Left kidney (tissue), 8 donors: ENCODE measurements at places on chromosomes 7 and 10.

DNA sequence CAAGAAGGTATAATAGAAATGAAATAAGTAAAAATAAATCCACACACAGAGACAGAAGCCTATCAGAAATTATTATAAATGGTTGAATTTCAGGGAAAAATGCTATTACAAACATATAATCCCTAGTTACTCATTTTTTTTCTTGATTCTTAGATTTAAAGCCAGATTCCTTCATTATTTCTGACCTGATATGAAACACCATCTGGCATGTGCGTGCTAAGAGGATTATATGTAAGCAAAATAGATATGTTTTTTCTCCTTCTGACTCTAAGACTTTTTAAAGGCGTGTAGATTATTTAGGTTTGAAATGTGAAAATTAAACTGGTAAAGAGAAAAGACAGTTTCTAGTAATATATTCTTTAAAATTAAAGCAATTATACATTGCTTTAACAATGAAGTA, 236.7 kb upstream of the ETV1 start:
- no peak for DNase-seq

DNA sequence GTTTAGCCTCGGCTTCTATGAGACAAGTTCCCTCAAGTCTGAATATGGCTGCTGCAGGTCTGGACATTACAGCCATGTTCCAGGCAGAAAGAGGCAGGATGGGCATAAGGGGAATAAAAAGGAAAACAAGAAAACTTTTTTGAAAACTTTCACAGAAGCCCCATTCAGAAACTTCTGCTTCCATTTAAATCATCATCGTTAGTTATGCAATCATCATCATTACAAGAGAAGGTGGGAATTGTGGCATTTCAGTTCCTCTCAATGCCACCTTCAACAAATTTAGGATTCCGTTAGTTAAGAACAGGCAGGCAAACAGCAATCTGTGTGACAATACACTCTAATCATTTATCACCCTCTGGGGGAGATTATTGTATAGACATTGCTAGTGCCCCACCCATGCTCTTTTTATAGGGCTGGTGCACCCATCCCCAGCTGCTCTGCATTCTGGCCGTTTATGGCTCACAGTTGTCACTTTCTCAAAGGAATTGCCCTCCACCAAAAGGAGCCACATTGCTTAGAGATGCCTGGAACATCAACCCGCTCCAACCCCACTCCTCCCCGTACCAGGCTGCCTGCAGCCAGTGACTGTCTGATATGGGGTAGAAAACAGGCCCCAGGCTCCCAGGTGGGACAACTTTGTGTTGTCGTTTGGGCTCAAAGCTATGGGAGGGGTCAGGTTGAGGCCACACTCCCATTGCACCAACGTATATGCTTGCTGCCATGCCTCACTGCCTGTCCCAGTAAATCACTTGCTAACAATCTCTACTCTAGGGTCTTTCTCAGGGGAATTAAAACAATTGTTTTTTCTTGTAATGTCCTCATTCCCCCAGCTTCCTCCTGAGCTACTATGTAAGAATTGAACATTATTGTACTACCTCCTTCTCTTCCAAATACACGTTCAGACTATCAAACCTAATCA, 24.2 kb downstream of the ITGB8 start:
- DNase-seq: no peak

- DNase-seq: peak; percentile 20
Observed at GRCh38 chr10:85548034-85548433, 818.6 kb downstream of the GRID1 start.

- no peak for DNase-seq
Observed at GRCh38 chr7:95534796-95535195, 49.1 kb downstream of the ASB4 start.

DNA sequence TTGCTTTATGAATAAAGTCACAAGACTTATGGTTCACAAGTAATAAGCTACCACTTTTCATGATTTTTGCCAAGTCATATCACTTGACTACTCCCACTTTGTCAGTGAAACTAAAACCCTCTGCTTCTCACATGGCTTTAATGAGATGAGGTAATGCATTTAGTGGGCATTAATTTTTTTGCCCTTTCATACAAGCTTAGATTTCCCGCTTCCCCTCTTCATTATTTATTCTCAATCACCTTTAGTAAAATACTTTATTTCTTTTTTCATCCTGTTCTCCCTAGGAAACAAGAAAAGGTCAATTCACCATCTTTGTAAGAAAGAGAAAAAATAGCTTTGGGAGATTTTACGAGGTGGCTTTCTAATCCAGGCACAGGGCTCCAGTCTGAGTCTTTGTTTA, 109.6 kb upstream of the STARD3NL start:
- no peak for DNase-seq

DNA sequence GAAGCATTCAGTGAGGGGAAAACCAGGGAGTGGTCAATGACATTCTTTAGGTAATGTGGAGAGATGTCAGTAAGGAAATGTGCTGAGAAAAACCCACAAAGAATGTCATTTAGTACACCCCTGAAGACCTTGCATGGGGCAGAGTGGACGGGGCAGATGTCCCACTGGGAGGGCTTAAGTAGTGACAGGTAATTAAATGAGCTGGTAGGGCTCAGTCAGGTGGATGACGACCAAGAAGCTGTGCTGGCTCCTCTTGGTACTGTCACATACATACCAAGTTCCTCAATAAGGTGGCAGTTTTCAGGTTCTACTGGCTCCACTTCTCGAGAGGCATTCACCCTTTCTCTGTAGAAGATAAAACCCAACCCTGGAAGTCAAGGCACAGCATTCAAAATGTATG, 1.8 kb downstream of the PON3 start:
- DNase-seq: no peak

DNA sequence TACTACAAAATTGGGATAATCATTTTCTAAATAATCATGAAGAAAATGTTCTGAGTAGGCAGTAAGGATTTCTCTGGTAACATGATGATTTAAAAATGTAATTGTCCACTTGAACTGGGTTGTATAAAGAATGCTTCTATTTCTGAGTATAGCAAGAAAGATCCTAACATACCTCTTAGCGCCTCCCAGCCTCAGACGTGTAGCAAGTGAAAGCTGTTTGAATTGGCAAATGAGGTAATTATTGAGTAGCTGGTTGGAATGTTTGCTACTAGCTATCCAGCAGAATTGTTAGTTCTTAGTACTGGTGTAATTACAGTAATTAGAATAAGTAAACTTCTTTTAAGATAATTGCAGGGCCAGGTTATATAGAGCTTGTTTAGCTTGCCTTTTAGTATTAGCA, 47.9 kb downstream of the SEPTIN7 start:
- no peak for DNase-seq

DNA sequence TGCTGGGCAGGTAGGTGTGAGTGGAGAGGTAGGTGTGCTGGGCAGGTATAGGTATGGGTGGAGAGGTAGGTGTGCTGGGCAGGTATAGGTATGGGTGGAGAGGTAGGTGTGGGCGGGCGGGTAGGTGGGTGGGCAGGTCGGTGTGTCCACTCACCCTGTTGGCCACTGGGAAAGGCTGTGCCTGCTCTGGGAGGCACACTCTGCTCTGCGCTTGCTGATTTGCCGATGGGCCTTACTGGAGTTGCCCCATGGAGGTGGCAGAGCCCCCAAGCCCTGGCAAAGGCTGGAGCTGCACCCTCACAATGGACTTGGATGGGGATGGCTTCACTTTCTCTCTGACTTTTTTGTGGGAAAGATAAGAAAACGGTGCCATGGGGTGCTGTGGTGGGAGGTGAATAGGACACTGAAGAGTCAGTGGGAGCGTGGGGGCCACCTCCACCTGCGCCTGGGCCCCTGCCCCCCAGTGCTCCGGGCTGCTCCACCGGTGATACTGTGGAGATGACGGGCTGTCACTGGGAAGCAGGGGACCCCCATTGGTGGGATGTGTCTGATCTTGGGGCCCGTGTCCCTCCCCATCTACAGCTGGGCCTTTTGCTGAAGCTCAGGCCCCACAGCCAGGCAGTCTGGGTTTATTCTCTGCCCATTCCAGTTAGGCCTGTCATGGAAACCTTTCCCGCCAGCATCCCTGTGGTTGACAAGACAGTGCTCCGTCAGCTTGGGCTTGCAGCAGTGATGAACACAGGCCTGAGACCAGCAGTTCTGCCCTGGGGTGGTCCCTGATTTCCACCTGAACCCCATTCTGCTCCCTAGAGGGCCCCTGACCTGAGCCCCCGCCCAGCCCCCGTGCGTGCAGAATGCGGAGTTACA, 75.0 kb downstream of the NKX6-2 start:
- DNase-seq: no peak

- DNase-seq: no peak
Observed at GRCh38 chr7:18753972-18754610, 258.5 kb downstream of the HDAC9 start.

DNA sequence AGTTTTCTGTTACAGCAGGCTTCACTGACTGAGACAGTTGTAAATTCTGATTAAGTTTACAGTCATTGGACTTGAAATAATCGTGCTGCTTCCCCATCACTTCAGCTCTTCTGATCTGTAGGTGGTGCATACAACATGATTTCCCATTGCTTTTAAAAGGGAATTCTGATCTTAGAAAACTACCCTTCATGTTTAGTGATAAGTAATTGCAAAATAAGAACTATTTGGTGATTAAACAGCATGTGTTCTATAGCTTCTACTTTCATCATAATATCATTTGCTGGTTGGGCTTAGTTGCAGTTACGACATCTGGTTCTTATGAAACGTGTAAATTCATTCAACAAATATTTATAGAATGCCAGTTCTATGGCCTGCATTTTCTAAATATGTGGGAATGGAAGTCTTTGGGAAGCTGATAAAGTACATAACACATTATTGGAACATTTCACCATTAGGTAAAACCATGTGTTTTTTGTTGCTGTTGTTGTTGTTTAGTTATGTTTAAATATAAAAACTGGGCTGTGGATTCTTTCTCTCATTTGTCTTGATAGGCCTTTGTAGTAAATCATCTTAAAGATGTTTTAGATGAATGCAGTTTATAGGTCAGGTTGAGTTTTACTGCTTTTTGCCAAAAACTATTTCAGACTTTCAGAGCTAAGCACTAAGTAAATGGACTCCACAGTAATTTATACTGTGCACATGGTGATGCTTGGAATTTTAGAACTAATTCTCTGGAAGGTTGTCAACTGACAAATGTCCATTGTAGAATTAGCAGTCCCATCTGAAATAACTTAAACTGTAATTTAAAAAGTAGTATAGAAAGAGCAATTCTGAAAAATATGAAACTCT, 13.1 kb downstream of the GNAI1 start:
- peak; percentile 40 for DNase-seq

GRCh38 chr7:21544715-21545114, 1.9 kb downstream of the DNAH11 start:
- DNase-seq: peak; percentile 8

- DNase-seq: no peak
Observed at GRCh38 chr10:25465582-25466372, 291.0 kb downstream of the GPR158 start.

GRCh38 chr7:157278791-157279724, 57.7 kb upstream of the DNAJB6 start:
- no peak for DNase-seq

- no peak for DNase-seq
Observed at GRCh38 chr10:14416308-14416700, 85.6 kb upstream of the FRMD4A start.

DNA sequence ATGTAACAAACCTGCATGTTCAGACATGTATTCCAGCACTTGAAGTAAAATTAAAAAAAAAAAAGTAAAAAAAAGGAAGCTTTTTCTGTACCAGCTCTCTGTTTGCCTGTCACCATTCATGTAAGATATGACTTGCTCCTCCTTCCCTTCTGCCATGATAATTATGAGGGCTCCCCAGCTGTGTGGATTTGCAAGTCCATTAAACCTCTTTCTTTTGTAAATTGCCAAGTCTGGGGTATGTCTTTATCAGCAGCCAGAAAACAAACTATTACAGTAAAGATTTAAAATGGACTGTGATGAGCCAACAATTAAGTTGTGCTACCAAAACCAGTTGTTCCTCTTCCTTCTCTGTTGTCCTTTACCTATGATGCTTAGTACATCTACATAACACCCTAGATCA, 619.6 kb downstream of the ARL4A start:
- no peak for DNase-seq

DNA sequence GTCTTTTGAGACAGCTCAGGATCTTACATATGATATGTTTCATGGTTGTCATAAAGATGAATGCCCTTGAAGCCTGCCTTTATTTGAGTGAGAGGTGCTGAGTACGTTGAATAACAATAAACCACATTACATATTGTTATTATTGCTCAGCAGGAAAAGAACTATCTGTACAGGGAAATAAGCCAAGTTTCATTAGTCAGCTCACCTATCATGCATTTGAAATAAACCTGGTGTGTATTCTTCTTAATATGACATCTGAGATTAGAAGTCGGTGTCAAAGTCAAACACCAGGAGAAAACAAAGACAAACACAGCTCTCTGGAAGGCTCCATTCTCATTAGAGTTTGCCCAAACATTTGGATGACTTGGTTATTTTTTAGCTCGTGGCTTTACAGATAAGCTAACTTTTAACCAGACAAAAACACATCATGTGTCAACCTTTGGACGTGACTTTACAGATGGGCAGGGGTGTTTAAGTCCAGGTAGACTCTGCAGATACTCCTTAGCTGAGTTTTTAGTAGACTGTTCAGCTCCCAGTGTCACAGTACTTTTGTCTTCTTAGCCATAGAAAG, 71.2 kb upstream of the AOAH start:
- DNase-seq: no peak
